ENCODE measurements at places on chromosomes 2 and 18. TPM values are rescaled to one million over a fixed set of nuclear protein-coding genes. Genes with fewer than 3 reads are reported as not detected.

DNA sequence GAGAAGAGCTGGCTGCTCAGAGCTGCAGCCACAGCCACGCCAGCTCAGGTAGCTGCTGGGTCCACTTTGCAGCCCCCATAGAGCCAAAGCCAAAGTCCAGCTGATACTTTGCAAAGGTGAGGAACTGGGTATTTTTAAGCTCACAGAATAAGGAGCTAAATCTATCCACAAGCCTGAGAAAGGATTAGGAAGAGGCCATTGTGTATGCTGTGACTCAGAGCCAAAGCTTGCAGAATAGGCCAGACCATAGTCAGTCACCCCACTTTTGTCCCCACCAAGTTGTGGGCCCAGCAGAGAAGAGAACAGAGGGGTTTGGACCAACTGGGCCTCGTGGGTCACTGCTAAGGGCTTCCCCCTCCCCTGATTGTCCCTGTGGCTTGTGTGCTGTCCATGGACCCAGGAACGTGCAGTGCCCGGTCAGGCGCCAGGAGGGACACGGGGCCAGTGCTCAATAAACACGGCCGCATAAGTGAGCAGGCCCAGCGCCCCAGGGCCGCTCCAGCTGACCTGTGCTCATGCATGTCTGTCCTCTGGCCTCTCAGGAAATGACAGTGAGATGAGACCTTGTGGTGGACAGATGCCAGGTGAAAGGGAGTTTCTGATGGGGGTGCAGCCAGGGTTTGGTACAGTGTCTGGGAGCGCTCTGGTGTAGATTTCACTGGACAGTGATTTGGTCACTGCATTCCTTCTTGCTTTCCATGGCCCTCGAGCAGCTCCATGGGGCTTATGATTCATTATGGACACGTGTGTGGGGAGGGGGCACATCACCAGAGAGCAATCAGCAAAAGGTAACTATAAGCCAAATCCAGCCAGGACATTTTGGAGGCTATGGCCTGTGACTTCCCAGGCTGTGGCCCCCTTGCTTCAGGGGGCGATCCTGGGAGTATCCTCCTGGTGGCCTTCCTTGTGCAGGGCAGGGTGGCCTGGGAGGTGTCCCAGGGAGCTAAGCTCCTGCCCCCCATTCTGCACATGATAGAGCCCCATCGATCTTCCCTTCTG is 31.3 kb downstream of the MAL start:
- peaks cover 27% of the 10 kb centered on the region for H3K27me3 ChIP-seq
- no peaks in the 10 kb centered on the region for H3K36me3 ChIP-seq
- no peak for DNase-seq
- H3K27ac ChIP-seq: no peak overlapping the region
- H3K4me1 ChIP-seq: peaks cover 4% of the 10 kb centered on the region

GRCh38 chr2:31205186-31205585 is 12.1 kb downstream of the CAPN14 start:
- peaks cover 5% of the 10 kb centered on the region for H3K27me3 ChIP-seq
- DNase-seq: no peak
- no peaks in the 10 kb centered on the region for H3K36me3 ChIP-seq
- no peak overlapping the region for H3K27ac ChIP-seq

DNA sequence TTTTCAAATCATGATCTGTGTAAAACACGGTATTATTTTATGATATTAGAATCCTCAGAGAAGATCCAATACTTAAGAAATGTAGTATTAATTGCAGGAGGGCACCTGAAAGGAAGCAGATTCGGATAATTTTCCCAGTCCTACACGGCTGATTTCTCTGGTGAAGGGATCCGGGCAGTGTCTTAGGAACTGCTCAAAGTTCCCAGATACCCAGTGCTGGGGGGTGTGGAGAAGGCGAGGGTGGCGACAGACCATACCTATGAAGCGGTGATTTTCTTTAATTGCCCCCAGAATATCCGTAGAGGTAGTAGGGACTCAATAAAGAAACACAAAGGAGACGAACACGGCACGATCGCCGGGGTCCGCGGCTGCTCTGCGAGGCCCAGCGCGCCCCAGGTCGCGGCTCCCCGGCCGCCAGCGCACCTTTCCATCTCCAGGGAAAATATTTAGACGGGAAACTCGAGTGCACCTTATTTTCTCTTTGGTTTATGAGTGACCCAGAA is 1.4 kb upstream of the SOX11 start:
- H3K27me3 ChIP-seq: no peaks in the 10 kb centered on the region
- peak overlapping the region; percentile 99 for H3K27ac ChIP-seq
- peaks cover 18% of the 10 kb centered on the region for H3K36me3 ChIP-seq
- DNase-seq: no peak

DNA sequence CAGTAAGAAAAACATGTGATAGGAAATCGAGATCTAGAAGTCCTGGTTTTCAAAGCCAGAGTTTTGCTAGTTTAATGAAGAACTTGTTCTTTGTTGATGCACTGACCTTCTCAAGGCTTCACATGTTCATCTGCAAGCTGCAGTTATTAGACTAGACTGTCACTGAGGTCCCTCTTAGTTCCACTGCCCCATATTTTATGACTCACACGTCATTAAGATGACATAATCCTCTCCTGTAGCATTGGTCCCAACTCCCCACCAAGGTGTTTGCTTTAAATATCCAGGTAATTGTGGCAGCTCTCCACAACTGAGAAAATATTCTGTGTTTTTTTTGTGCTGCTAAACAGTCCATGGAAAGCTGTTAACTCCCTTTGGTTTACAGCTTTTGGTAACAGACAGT is 149.7 kb downstream of the MREG start:
- DNase-seq: no peak
- no peaks in the 10 kb centered on the region for H3K36me3 ChIP-seq
- no peak overlapping the region for H3K27ac ChIP-seq
- H3K4me3 ChIP-seq: no peak overlapping the region
- H3K4me1 ChIP-seq: peaks cover 3% of the 10 kb centered on the region

DNA sequence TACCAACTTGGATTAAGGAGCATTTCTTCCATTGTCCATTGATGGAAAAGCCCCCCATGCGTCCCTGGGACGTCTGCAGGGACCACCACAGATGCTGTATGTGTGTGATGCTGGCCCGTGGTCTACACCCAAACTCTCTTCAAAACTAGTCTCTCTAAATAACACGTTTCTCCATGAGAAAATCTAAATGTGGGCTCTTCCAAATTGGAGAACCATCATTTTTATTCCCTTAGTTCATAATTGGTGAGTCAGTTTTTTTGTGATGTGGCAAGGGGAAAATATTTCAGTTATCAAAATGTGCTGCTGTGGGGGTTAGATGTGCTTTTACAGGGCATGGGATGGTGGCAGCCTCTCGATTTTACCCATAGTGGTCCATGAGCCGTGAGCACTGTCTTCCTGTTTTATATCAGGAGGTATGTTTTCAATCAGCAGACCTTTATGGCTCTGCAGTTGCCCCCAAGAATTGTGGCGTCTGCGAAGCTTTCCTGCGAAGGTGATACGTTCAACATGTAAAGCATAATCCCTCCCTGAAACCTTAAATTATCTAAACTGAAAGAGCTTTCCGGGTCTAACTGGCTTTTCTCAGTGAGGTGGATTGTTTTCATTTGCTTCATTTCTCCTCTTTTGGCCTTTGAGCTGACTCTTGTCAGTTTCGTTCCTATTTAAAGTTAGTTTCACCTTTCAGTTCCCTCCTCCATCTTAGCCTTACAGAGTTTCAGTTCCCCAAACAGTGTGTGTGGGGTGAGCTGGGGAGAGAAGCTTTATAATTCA is 78.4 kb downstream of the SETBP1 start:
- H3K36me3 ChIP-seq: peaks cover 1% of the 10 kb centered on the region
- H3K27ac ChIP-seq: no peak overlapping the region
- H3K27me3 ChIP-seq: no peaks in the 10 kb centered on the region
- peaks cover 25% of the 10 kb centered on the region for H3K4me1 ChIP-seq

Gene PAX3
- not detected for total RNA-seq

Gene CFC1
- total RNA-seq: 27.7 TPM

All from progenitor cell of endocrine pancreas (in vitro differentiated cells).